ENCODE measurements at places on chromosomes 7 and 10. TPM values are rescaled to one million over a fixed set of nuclear protein-coding genes. Genes with fewer than 3 reads are reported as not detected.

ANKRD1 gene
- total RNA-seq: 6.7 TPM

MBL2 gene
- total RNA-seq: not detected

LIPJ gene
- not detected for total RNA-seq

SLF2 gene
- 13.6 TPM for total RNA-seq

RBM28 gene
- total RNA-seq: 61.1 TPM

PLAC9 gene
- total RNA-seq: 2.1 TPM

ABCB4 gene
- not detected for total RNA-seq

LOXL4 gene
- total RNA-seq: 2.5 TPM

IL6 gene
- total RNA-seq: 1.4 TPM

ACSL5 gene
- total RNA-seq: 11.7 TPM

SKIDA1 gene
- 0.65 TPM for total RNA-seq

SPDYE1 gene
- total RNA-seq: not detected

CHST15 gene
- total RNA-seq: 23.8 TPM

PLCE1 gene
- total RNA-seq: 15.2 TPM

TMEM176A gene
- total RNA-seq: not detected

MAGI2 gene
- 1.6 TPM for total RNA-seq

INMT gene
- total RNA-seq: not detected

GDF2 gene
- total RNA-seq: not detected

AOAH gene
- not detected for total RNA-seq

GTF2IRD1 gene
- 44.0 TPM for total RNA-seq

LGI1 gene
- not detected for total RNA-seq

AKR1C4 gene
- not detected for total RNA-seq

CALHM2 gene
- 54.1 TPM for total RNA-seq

EBF3 gene
- not detected for total RNA-seq

GUSB gene
- total RNA-seq: 59.8 TPM

ARF5 gene
- total RNA-seq: 299 TPM

AGMO gene
- total RNA-seq: not detected

ASB4 gene
- total RNA-seq: not detected

TRIM74 gene
- total RNA-seq: 2.6 TPM

TMEM196 gene
- total RNA-seq: not detected

HOXA13 gene
- 0.35 TPM for total RNA-seq

NKX1-2 gene
- 2.9 TPM for total RNA-seq

SPDYE2 gene
- not detected for total RNA-seq

Data from PC-9 (cell line).